Activated T-helper 17 cell treated with anti-CD3 and anti-CD28 coated beads, Interleukin-2, amount 50 U/mL, for 72 hours (primary cell): ENCODE measurements at places on chromosomes 7 and 10.

DNA sequence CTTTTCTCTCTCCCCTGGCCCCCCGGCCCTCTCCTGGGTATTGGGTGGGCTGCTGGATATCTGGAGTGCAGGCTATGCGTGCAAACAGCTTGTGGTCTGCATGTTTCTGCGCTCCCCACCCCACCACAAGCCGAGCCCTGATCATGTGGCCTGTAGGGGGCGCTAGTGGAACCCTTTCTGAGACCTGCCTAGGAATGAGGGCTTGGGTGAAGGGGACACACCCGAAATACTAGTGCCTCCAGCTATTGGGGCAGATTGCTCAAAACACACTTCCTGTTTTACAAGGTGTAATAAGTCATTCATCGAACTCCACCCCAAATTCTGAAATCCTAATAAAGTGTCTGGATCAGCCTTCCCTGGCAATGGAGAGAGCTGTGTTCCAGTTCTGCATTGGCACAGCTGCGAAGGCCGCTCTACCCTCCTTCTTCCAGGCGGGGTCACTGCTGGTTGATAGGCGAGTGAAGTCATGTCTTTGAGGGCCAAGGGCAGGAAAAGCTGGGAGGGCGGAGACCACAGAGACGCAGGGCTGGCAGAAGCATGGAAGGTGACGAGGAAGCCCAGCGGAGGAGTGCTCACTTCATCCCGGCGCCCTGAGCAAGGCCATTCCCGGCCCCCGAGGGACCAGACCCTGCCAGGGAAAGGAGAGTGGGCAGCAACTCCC is 19.8 kb upstream of the PRRT4 start:
- peak; percentile 37 for ATAC-seq

DNA sequence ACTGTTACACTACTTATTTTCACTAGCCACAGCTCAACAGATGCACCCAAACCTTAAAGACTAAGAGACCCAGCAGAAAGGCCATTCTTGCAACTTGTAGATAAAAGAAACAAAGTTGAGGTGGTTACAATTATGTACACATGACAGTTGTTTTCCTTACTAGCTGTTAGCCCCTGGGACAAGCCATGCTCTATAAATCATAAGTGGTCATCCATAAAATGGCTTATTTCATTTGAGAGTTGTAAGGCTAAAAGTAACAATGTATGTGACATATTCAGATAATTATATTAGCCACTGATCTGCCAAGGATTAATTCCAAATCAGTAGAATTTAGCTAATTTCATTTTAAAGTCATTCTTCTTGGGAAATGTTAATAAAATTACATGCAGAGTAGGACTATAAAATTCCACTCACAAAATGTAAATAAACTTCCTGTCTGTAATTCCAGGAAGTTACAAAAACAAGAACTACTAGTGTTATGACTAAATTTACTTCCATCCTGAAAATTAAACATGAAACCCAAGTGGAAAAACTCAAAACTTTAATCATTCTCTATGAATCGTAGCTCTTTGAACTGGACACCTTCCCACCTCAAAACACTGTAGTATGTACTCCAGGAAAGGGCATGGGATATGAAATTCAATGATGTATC is 13.3 kb downstream of the SLC37A3 start:
- ATAC-seq, result peak; percentile 30

DNA sequence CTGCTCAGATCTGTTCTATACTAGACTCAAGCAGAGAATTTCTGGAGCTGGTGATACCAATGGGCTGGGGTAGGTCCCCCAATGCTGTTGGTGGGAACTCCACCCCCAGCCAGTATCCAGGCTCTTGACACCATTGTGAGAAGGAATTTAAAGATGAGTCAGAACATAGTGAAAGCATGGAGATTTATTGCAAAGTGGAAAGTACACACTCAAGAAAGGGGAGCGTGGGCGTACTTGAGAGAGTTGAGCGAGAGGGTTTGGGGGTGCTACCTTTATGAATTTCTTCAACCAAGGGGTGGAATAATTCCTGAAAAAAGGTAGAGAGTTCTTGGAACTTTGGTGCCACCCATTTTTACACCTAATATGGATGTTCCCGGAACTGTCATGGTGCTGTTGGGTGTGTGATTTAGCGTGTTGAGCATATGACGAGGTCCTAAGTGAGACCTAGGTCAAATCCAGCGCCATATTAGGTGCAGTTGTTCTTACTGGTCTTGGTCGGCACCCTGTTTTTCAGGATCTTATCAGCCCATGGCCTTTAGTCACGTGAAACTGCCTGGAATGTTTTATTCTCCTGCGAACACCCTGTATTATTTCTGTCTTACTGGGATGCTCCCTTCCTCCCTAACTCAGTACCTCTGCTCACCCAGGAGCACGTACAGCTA is 122.0 kb upstream of the AHR start:
- ATAC-seq, result no peak

- no peak for ATAC-seq
These were observed 876 bp downstream of the GNAI1 start for GRCh38 chr7:80135309-80136104.

DNA sequence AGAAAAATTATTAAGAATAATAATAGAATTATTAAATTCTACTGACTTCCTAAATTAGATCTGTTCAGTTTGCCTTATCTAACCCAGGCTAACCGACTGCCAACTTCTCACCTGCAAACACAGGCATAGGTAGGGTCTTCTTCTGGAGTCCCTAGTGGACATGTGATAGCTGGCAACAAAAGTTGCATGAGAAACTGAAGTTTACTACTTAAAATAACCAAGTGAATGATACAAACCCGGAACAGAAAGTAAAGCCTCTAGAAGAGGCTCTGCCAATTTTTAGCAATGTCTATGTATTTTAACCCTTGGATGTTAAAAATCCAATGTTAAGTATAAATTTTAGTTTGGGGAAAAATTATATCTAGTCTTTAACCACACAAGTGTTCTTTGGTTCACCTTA is 37.6 kb downstream of the NDUFB2 start:
- ATAC-seq, result no peak

GRCh38 chr7:84144480-84144879 is 50.1 kb downstream of the SEMA3A start:
- ATAC-seq, result no peak

- no peak for ATAC-seq
These were observed 138.7 kb downstream of the GNAI1 start for GRCh38 chr7:80273327-80273726.

- ATAC-seq, result no peak
These were observed 255.1 kb upstream of the SP4 start for GRCh38 chr7:21172800-21173199.

GRCh38 chr10:3850999-3851937 is 66.3 kb upstream of the KLF6 start:
- ATAC-seq, result peak; percentile 45

- ATAC-seq, result peak; percentile 84
These were observed 92.0 kb downstream of the ZFAND4 start for GRCh38 chr10:45580371-45581215.

- peak; percentile 79 for ATAC-seq
These were observed 94.0 kb upstream of the ZMIZ1 start for GRCh38 chr10:78974617-78975317.

- peak; percentile 27 for ATAC-seq
These were observed 482 bp upstream of the ERCC6 start for GRCh38 chr10:49539320-49539885.

DNA sequence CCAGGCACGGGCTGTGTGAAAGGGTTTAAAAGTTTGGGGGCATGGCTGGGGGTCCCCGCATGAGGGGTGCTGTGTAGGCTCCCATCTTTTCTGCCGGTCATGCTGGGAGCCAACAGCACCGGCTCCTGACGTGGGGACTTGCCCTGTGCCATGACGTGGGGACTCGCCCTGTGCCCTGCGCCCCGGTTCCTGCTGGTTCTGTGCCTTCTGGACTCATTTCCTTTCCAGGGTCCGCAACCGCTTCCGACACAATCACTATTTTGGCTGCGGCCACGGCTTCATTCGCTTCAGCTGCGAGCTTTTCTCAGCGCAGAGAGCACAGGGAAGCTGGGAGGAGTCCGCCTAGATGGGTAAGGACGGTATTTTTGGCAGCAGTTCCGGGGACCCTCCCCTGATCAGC is 7.6 kb upstream of the GIMAP8 start:
- no peak for ATAC-seq

GRCh38 chr10:2786251-2786650 is 281.1 kb upstream of the PFKP start:
- no peak for ATAC-seq

DNA sequence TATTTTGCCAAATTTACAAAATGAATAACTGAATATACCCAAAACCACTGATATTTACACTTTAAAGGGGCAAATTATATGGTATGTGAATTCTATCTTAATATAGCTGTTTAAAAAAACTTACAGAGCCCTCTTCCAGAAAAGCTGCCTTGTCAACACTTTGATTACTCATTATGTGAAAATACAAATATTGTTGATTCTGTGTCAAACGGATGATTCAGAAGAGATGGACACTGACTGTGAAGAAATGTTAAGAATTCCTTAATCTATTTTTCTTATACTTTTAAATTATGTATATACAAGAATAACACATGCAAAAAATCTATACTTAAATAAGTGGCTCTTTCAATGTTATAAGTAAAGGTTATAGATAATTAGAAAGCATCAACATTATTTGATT is 41.5 kb downstream of the SMURF1 start:
- ATAC-seq, result peak; percentile 22

DNA sequence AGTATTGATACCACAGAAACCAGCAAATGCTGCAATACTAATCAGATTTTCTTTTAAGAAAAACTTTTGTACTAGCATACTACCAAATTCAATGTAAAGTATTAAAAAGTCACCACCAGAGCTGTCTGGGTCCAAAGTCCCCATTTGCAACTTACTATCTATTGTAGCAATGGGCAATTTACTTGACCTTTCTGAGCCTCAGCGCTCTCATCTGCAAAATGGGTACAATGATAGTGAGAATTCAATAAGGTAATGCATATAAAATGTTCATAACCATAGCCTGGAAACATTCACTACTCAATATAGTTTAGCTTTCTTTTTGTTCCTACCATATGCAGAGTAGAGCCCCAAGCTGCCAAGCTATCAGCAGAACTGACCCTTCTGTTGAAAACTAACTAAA is 337.2 kb downstream of the ELMO1 start:
- no peak for ATAC-seq

DNA sequence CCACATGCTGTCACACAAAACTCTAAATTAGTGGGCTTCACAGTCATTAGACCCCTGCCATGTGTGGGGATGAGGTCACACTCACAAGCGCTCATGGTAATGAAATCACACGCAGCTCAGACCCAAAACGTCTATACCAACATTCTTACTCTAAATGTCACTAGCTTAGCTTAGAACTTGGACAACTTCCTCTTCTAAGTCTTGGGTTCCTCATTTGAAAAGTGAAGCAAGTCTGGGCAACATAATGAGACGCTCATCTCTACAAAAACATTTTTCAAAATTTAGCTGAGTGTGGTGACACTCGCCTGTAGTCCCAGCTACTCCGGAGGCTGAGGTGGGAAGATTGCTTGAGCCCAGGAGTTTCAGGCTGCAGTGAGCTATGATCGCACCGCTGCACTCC is 92.7 kb upstream of the MACROH2A2 start:
- no peak for ATAC-seq

- ATAC-seq, result no peak
These were observed 32.3 kb downstream of the RASGEF1A start for GRCh38 chr10:43234471-43235041.

DNA sequence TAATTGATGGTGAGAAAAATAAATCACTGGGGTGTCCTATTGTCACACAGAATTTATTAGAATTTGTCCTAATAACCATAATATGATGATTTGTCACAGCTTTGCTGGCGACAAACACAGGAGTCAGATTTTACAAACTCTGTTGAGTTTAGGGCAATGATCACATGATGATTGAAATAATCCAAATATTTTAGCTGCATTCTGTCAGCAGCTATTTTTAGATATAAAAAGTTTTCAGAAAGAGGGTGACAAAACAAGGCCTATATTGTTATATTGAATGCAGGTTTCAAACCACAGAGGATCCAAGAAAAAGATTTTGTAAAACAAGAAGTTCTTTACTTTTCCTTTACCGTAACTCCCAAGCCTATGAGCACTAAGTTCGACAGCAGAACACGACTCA is 178.8 kb downstream of the ADAM12 start:
- no peak for ATAC-seq

DNA sequence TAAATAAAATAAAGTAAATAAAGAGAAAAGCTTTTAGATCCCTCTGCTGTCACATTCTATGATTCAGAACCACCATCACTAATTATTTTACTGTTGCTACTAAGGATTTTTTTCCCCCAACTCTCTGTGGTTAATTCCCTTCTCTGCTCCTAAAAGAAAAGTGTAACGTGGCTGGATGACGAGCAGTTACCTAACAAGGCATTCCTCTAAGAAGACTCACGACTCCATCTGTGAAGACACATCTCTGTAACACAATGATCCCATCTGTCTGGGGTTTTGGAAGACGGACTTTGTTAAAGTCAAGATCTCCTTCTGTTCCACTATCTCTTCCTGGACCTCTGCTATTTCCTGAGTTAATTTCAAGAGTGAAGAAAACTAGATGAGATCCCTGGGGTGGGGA is 179.9 kb downstream of the SFMBT2 start:
- no peak for ATAC-seq

GRCh38 chr7:115613836-115614235 is 416.7 kb downstream of the TFEC start:
- ATAC-seq, result no peak

DNA sequence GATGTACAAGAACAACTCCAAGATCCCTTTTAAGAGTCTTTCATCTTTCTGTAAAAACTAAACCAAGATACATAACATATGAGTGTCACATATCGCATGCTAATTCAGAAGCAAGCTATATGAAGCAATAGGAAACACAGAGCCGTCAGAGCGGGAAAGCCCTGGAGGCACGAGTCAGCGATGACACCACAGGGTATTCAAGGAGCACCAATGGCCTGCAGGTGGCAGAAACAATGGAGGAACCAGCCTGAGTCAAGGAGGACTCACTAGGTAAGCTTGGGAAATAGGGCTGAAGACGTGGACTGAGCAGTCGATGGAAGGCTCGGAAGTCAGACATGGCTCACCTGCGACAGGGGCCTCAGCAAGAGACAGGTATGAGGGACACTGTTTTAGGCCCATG is 214.4 kb downstream of the FAM107B start:
- peak; percentile 49 for ATAC-seq

- ATAC-seq, result no peak
These were observed 52.4 kb downstream of the CALD1 start for GRCh38 chr7:134831862-134832261.

DNA sequence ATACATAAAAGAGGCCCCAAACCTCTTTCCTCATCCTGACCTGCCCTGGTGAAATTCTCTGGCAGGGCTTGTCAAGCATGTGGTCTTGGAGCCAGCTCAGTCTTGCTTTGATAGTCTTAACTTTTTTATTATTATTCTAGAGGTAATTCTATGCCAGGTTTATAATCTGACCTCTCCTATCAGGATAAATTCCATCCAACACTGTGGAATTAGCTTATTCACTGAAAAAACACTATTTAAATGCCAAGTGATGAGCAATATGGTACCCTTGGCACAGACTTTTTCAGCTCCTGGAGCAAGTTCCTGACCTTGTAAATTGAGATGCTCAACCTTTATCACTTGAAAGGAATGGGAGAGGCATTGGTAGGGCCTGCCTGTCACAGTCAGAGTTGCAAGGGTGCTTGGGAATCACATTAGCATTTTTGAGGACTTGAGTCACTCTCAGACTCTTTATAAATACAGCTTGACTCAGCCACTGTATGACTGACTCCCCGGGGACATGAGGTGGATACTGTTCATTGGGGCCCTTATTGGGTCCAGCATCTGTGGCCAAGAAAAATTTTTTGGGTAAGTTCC is at the start of gene CPA4:
TSS of gene CPA4 (plus strand) at position 480 of the 576 bp plus-strand sequence. CDS start at position 500, 20 bp downstream.
- peak; percentile 80 for ATAC-seq

GRCh38 chr10:37632641-37633040 is 224.8 kb downstream of the ZNF248 start:
- ATAC-seq, result no peak
